ENCODE measurements at places on chromosomes 1 and 21.
A peak's percentile ranks its signal among the peaks of the same experiment; 100 is the strongest.

GRCh38 chr1:207798847-207799246 lies 47.0 kb downstream of the CD46 start:
- no peak for DNase-seq

DNA sequence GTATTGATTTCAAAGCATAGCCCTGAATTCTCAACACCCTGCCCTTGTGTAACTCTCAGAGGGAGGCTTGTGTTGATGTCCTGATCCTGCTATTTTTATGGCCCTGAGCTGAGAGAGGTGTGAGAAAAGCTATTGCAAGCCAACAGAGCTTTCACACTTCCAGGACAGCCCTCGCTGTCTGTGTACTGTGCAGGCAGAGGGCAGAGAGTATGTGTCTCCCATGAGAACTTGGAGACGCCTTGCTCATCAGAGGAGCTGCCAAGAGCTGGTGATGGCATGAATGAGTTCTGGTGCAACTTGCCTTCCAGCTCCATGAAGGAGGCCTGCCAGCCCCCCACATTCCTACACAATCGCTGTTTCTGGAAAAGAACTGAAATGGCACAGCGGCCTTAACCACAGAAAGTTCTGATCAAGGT lies 144.1 kb upstream of the AJAP1 start:
- no peak for DNase-seq

- DNase-seq, result no peak
Observed at GRCh38 chr1:76158126-76158525, 83.6 kb downstream of the ST6GALNAC3 start.

- DNase-seq, result no peak
Observed at GRCh38 chr1:210072129-210072528, 134.1 kb downstream of the SYT14 start.

DNA sequence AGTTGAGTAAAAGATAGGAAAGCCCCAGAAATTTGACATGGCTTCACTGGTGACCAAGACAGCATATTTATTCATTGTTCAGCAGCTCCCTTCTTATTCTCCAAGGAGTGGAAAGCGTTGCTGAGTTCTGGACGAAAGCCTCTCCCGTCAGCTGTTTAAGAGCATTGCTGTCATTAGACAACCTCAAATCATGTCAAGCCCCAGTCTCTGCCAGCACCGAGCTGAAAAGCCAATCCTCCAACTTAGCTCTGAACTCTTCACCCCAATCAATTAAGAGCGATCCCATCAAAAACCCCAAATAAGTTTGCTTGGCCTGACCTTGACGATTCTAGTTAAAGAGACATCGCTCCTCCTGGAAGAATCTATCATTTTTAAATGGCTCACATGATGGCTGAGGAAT lies 110.8 kb downstream of the PLPP3 start:
- no peak for DNase-seq

- no peak for DNase-seq
Observed at GRCh38 chr1:233328142-233328921, 808 bp downstream of the MAP3K21 start.

GRCh38 chr1:166029196-166029945 lies 137.4 kb downstream of the FAM78B start:
- no peak for DNase-seq

GRCh38 chr21:42538479-42539275 lies 25.0 kb downstream of the SLC37A1 start:
- DNase-seq, result no peak

DNA sequence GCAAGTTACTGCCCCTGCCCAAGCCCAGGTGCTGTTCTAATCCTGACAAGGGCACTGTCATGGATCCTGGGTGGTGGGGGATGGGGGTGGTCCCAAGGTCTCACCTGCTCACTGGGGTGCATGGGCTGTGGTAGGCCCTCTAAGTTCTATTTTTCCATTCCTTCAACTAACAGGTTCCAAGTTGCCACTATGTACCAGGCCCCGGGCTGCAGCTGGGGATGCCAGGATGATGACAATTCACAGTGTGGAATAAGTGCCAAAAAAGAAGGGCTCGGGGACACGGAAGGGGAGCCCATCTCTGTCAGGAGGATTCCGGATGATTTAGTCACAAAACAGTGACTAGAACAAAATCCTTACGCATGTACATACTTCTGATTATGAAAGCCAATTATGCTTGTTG lies 76.0 kb downstream of the STUM start:
- DNase-seq, result peak; percentile 70

GRCh38 chr1:10724948-10725847 lies 71.2 kb downstream of the CASZ1 start:
- DNase-seq, result peak; percentile 91

- no peak for DNase-seq
Observed at GRCh38 chr1:227577500-227577899, 14.1 kb downstream of the ZNF678 start.

DNA sequence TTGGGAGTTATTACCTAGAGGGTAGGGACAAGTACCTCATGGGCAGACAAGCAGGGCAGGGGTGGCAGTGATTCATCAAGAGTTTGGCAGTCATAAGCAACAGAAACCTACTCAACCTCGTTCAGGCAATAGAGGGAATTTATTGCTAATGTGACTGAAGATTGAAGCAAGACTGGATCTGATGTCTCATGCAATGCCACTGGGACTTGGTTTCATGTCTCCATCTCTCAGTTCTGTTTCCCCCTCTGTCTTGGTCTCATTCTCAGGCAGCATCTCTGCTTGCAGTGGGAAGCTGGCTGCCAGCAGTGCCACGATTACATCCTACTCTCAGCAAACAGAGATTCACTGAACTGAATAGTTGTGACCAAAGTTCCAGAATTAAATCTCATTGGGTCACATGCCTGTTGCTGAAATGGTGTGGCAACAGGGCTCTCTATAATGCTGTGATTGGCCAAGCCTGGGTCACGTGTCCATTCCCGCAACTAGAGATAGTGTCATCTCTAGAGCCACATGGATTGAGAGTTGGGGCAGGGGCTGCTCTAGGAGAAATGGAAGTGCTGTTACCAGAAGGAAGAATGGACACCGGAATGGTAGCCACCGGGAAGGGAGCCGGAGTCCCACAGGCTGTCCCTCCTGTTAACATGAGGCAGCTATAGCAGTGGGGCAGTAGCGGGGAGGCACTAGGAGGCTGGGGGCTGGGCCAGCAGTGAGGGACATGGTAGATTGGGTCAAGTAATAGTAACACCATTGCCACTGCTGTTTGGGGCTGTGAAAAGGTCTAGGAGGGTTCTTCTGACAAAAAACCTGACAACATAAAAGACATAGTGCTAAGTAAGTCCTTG lies 3.9 kb upstream of the CDC42 start:
- DNase-seq, result peak; percentile 21

DNA sequence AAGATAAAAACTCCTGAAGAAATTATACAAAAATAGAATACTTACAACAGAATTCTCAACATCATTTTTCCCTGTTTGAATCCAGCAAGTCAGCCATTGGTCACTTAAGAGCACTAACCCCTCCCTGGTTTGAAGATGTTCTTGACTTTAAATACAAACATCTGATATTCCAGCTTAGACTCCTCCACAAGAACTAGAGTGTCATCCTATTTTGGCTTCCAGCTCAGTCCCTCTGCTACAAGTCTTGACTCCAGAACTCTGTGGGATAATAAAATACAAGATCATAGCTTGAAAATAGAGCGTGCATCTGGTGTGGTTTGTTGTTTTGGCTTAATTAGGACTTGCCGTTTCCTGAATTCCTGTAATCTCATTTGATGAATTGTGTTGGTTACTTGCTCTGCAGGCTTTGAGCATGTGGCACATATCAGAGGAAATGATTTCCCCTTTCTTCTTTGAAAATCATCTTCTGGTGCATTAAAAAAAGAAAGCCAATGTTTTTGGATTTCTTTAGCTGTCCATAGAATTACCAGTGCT lies 63.7 kb upstream of the DPT start:
- DNase-seq, result peak; percentile 7

DNA sequence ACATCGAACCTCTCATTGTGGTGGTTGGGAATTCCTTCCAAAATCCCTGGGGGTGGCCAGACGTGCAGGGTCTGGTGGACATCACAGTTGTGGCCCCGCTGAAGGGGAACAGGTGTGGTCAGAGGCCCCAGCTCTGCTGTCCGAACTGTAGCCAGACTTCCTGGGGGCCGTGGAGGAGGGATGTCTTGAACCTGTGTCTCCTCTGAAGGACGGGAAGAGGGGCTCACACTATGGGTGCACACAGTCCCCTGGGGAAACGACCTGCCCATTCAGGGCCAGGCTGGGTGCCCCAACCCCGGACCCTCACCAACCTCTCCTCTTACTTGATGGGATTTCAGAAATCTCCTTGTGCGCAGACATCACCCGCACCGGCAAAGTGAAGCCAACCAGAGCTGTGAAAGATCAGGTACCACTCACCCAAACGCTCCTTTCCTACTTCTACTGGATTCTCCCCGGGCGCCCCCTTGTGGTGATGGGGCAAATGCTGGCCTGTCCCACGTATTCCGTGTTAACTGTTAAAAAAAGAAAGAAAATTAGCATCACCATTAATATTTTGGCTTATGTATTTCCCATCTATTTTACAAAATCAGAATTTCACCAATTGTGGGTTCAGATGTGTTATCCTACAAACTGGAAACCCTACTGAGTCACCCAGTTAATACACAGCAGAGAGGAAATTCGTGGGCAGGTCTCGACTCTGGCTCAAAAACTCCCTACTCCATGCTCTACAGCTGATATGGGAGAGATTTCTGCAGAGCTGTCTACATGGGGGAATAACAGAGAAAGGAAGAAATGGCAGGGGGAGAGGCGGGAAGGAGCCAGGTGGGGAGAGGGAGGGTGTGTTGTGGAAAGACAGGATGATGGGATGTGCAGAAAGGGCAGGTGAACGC lies 28.1 kb downstream of the PADI4 start:
- peak; percentile 62 for DNase-seq

- DNase-seq, result no peak
Observed at GRCh38 chr1:26542771-26543451, 13.3 kb downstream of the RPS6KA1 start.

DNA sequence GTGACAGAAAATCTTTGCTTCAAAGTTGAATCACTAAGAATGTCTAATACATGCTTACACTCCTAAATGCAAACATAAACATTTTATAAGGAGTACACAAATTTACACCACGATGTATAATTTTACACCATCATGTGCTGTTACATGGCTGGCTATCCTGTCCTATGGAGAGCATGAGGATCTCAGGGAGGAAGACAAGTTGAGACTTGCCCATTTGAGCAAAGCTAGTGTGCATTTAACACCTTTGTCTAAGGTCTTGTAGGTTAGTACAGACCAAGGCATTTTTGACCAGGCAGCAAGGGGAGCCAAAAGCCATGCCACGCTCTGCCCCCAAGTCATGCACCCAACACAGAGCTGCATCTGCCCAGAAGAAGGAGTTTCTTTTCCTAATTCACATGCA lies 14.5 kb upstream of the COG2 start:
- no peak for DNase-seq

DNA sequence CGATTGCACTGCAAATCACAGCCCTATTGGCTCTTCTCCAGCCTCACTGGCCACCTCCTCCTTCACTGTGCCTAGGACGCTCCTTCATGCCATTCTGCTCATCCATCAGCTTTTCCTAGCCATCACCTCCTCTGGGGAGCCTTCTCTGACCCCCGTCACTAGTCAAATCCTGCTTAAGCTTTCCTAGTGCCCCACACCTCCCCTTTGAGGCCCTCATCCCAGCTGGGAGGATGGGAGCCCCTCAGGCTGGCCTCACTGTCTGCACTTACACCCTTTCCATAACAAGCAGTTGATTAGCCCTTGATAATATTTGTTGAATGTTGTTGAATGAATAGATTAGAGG lies 50.7 kb downstream of the KLHDC7A start:
- no peak for DNase-seq

- peak; percentile 4 for DNase-seq
Observed at GRCh38 chr1:186806477-186806876, 22.3 kb upstream of the PLA2G4A start.

- no peak for DNase-seq
Observed at GRCh38 chr1:38997901-38998190, 6.8 kb downstream of the AKIRIN1 start.

DNA sequence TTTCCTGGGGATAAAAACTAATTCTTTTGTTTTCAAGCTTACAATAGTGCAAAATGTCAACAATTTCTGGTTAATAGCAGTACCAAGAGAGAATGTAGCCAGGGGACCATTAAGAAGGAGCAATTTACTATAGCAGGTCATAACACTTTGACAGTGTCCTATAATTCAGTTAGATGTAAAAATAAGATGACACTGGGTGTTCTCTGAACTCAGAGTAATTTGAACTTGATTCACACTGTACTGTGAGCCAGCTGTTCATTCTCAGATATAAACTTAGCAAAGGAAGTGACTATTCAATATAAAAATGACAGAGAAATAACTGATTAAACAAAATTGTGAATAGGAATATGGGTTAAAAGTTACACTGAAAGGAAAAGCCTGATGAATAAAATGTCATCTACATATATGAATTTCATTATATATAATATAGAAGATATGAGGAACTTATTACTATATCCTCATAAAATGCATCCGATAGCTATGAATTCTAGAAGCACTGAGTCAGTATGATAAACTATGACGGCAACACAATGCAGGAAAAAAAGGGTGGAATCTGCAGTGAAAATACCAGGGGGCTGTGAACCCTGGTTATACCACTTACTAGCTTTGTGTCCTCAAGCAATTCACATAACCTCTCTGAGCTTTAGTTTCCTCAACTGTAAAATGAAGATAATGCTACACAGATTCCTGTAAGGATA lies 135.9 kb downstream of the ACBD6 start:
- no peak for DNase-seq

- peak; percentile 94 for DNase-seq
Observed at GRCh38 chr21:41612674-41613532, 104.9 kb upstream of the TMPRSS2 start.

DNA sequence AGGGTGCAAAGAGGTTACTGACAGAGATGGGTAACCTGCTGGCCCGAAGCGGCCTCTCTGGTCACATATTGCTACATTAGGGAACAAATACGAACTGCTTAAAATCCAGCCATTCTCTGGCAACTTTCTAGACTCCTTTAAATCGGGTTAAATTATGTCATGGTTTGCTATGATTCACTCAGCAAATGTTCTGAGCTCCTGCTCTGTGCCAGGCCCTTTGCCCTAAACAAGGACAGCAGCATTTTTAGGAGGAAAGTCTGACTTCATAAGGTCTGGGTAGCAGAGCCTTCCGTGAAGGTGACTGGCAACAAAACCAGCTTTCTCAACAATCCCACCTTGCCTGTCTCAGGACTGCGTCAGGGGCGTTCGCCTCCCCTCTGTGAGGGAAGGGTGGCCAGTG lies 15.4 kb downstream of the ZP4 start:
- no peak for DNase-seq

DNA sequence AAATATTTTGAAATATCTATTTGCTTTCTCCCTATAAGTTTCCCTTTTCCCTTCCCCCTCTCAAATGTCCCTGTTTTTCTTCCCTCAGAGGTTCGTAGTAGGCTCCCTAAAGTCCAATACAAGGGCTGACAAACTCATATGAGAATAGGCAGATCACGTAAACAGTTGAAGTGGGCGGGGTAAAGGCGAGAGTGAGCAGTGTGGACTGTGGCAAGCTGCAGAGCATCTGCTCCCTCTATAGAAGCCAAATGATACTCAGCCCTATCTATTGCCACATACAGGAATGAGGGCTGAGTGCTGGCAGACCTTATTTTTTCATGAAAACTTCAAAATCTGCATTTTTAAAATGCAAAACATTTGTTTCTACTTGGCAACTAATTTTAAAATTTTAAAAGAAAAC lies 26.3 kb downstream of the PRDX6 start:
- peak; percentile 50 for DNase-seq
